Stomach (tissue), 19 donors: ENCODE measurements at places on chromosomes 2 and 18. TPM values are rescaled to one million over a fixed set of nuclear protein-coding genes. Genes with fewer than 3 reads are reported as not detected.

- no peak for DNase-seq
Observed at GRCh38 chr2:70720124-70720523, 47.9 kb downstream of the ADD2 start.

- no peak for DNase-seq
Observed at GRCh38 chr2:68290901-68291300, 28.8 kb downstream of the CNRIP1 start.

DNA sequence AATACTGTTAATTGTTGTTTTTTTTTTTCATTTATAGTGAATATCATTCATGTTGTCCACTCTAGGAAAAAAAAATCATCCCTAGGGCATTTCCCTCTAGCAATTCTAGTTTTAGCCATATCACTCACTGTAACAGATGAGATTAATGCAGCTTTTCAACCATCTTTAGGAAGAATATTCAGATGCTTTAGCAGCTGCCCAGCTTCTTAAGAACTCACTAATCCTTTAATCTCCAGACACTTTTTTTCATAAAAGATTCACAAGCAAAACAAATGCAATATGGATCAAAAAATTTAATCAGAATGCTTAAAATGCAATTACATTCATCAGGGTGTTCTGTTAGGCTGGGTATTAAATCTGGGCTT lies 692.6 kb downstream of the ERBB4 start:
- DNase-seq: no peak

GRCh38 chr2:160632084-160632975 lies 138.7 kb upstream of the RBMS1 start:
- no peak for DNase-seq

DNA sequence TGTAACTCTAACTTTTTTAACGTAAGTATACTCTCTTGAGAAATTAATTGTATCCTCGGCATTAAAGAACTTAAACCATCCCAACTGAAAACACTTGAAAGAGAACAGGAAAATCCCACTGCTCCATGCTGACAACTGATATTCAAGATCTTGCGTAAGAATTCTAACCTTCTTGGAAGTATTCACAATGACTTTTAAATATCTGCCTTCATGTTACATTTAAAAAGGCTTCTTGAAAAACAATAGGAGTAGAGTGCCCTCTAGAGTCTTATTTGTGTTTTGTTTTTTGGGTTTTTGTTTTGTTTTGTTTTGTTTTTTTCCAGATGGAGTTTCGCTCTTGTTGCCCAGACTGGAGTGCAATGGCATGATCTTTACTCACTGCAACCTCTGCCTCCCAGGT lies 65.4 kb upstream of the DNAJC10 start:
- DNase-seq: no peak

DNA sequence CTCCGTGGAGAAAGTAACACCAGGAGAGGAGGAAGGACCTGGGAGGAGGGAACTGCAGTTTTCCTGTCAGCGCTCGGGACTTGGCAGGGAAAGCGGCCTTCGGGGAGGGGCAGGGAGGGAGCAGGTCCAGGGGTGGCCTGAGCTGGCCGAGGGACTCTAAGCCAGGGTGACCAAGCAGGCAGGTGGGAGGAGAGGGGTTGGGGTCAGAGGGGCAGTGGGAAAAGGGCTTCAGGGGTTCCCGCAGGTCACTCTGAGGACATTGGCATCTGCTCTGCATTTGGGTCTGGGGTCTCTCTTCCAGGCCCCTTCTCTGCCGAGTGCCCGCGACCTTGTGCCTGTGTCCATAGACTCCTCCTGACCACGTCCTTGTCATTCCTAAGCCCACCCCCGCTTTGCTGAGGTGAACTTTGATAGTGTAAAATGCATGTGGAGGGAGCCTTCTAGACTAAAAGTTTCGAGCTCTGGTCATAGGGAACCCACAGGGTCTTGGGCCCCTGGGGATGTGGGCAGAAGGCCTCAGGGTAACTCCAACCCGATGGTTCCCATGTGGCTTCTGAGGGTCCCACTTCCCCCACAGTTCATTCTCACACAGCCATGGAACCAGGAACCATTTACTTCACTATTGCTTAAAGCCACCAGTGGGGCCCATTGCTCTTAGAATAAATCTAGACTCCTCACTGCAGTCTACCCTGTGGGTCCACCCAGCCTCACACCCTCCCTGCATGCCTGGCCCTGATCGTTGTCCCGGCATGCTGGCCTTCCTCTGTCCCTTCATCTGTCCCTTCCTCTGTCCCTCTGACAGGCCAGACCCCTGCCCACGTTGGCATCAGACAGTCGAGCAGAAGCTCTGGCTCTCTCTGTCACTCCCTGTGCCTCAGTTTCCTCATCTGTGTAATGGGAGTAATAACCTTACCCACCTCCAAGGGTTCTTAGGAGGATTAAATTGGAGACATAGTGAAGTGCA lies 229.2 kb downstream of the SEPTIN10 start:
- no peak for DNase-seq

Gene GBX2
- total RNA-seq: not detected

Gene OTX1
- not detected for total RNA-seq

Gene ARHGAP28
- total RNA-seq: 2.7 TPM
